ENCODE measurements at places on chromosomes 6 and 20.

- no peak for DNase-seq
Measured at GRCh38 chr20:2671977-2672376, 8.0 kb upstream of the IDH3B start.

GRCh38 chr6:35534407-35535170 lies 21.9 kb upstream of the TULP1 start:
- DNase-seq, result no peak

GRCh38 chr6:166644681-166645080 lies 17.6 kb upstream of the RPS6KA2 start:
- no peak for DNase-seq

DNA sequence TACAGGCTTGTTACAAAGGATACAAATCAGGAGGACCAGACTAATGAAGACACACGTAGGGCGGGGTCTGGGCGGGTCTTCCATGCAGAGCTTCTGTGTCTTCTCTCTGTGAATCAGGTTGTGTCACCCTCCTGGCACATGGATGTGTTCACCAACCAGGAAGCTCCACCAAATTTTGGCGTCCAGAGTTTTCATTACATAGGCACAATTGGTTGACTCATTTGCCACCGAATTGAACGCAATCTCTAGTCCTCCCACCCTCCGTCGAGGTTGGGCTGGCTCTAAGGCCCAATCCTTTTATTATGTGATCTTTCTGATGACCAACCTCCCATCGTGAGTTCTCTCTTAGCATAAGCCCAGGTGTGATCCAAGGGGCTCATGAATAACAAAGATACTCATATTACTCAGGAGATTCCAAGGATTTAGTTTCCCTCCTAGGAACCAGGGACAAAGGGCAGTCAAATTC lies 36.3 kb upstream of the DDR1 start:
- DNase-seq, result no peak

GRCh38 chr20:1427457-1428054 lies 34.7 kb upstream of the FKBP1A start:
- no peak for DNase-seq

DNA sequence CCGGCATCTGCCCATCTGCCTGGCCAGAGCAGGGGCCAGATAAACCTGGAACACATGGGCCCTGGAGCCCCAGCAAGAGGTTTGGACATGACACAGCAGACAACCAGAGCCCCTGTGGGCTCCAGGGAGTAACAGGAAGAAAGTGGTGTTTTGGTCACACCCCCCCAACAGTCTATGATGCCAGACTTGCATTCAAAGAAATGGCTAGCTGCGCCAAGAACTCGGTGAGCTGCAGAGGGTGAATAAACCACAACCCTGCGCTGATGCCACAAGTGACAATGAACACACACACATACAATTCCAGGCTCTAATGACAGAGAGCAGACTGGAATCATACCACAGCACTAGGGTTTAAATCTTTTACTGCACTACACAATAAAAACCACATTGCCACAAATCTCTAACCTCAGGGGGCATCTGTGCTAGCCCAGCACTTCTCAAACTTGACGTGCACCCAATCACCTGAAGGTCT lies 34.0 kb downstream of the TRERF1 start:
- DNase-seq, result no peak

DNA sequence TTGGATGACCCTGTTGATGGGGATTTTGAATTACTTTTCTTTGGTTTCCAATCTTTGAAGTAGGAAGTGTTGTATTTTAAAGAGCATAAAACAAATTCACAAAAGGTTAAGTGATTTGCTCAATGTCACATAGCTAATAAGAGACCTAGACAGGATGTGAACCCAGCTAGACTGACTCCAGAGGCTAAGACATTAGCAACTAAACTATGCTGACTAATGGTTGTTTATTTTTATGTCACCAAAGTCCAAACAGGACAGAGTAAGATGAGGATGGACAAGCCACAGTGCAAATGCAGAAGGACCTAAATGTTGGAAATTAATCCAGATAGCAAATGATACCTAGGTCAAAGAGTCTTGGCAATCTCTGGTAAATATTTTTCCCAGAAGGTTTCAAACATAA lies 38.0 kb downstream of the OGFRL1 start:
- DNase-seq, result no peak
